Esophagus mucosa (tissue), 1 donor: ENCODE measurements at places on chromosomes 5 and 9. TPM values are rescaled to one million over a fixed set of nuclear protein-coding genes. Genes with fewer than 3 reads are reported as not detected.

- no peak for ATAC-seq
These were observed 28.7 kb upstream of the ACOT12 start for GRCh38 chr5:81422671-81423070.

FIBCD1 gene
- 0.20 TPM for total RNA-seq

DNA sequence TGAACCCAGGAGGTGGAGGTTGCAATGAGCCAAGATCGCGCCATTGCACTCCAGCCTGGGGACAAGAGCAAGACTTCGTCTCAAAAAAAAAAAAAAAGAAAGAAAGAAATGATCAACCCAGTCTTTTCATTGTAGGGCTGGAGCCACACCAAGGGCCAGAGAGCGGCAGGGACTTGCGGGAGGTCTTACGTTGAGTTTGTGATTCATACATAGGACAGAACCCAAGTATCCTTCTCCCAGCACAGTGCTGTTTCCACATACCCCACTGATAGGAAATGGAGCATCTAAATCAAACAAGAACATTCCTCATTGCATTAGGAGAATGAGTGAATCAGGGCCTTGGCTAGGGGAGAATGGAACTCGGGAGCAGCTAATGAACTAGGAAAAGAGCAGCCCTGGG, 3.5 kb upstream of the TNIP1 start:
- ATAC-seq: no peak

DNA sequence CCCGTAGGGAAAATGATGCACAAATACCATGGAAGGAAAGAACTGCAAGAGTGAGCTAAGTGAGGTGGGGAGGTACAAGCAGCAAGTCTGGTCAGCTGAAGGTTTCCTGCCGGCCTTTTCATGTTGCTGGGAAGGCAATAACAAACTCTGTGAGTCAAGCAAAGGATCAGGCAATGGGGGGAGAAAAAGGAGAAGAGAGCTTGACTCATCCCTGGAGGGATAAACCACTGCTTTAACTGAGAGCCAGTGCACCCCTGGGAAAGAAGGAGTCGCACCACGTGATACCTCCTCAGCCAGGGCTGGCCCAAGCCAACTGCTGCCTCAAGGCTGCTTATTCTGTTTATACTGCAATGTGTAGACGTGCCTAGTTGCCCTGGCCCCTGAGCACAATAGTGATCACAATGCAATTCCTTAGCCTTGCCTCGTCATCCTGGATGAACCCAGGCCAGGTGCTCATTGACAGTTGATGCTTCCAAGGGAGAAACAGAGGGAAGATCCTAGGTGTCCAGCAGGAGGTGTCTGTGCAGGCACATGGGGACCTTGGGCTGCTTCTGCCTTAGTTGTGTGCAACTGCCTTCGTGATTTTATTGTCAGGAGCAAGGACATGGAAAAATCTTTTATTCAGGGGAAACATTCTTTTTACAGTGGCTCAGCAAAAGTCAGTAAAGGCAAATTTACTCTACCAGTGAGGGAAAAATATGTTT, 203.0 kb upstream of the TUT7 start:
- ATAC-seq: peak; percentile 98

DNA sequence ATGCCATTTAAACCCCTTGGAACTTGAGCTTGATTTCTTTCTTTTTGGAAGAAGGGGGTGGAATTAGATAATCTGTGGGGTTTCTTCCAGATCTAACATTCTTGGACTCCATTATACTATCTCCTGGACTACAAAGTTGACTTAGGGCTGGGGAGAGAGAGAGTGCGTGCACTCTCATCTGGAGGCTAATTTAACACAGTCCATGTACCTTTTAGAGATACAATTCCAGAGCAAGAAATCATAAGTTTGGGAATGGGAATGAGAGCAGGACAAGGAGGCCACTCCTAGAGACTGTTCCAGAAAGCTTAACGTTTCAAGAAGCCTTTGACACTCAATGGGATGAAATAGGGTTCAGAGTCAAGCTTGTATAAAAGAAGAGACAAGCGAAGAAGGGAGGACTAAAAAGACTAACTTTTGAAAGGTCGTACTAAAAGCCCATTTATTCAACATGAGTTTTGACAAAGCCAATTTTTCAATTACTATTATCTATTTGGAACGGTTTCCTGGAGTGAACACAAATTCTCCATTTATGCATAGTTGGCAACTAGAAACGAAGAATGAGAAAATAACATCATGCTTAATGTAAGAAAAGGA, 83.4 kb downstream of the ACTL7B start:
- ATAC-seq: no peak
